K562 (cell line): ENCODE measurements at places on chromosomes 1 and 21.

- no peak overlapping the region for H3K4me3 ChIP-seq
- no peaks in the 10 kb centered on the region for H3K36me3 ChIP-seq
- H3K27ac ChIP-seq, result no peak overlapping the region
- DNase-seq, result no peak
- no peaks in the 10 kb centered on the region for H3K4me1 ChIP-seq
- H3K27me3 ChIP-seq, result no peaks in the 10 kb centered on the region
These were observed 14.1 kb upstream of the KIAA1614 start for GRCh38 chr1:180898441-180899219.

DNA sequence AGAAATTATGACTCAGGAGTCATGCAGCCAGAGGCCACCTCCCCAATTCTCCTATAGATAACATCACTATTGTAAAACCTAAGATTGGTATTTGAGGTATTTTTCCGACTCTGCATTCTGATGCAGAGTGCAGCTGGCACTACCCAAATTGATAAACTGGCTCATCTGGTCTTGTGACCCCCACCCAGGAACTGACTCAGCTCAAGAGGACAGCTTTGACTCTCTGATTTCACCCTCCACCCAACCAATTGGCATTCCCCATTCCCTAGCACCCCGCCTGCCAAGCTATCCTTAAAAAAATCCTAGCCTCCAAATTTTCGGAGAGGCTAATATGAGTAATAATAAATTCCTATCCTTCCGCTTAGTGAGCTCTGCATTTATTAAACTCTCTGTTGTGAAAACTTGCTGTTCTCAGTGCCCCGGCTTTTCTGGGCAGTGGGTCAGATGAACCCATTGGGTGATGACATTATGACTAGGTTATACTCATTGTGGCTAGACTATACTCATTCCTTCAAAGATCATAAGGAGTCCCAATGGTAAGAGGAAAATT lies 39.4 kb upstream of the EPS15 start:
- no peak overlapping the region for H3K4me3 ChIP-seq
- H3K27me3 ChIP-seq, result no peaks in the 10 kb centered on the region
- H3K27ac ChIP-seq, result no peak overlapping the region

GRCh38 chr1:183638649-183639387 lies 3.2 kb upstream of the ARPC5 start:
- peaks cover 15% of the 10 kb centered on the region for H3K4me1 ChIP-seq
- H3K27ac ChIP-seq, result no peak overlapping the region
- peaks cover 12% of the 10 kb centered on the region; the same call in 1 of the 2 replicates for H3K27me3 ChIP-seq
- no peaks in the 10 kb centered on the region for H3K36me3 ChIP-seq
- H3K4me3 ChIP-seq, result no peak overlapping the region

DNA sequence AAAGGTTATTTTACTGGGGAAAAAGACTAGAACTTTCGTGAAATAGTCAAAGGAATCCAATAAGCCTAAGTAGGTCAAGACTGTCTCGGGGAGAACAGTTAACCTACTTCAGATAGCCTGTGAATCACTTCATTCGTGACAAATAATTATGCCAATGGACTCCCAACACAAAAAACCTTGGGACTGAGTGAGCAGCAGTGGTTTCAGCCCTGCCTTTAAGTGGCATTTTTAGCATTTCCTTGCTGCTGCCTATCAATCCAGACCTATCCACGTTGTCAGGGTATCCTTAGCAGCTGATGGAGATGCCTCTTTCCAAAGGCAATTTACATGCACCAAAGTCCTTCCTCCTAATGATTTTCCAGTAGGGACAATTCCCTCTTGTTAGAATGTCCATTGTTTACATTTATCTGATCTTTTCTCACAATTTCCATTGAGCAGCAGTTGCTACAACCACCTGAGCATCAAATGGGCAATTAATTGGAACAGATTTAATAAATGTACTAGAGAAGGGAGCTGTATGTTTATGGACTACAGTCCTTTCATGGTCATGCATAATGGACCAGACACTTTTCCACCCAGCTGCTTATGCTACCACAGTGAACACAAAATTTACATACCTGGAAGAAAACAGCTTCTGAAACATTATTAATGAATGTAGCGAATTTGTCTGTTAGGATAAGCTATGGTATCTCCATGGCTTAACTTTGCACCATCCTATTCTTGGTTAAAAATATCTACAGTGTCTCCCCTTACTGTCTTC lies 75.8 kb downstream of the TM2D1 start:
- H3K4me3 ChIP-seq, result no peak overlapping the region
- peaks cover 3% of the 10 kb centered on the region; the same call in 1 of the 2 replicates for H3K4me1 ChIP-seq
- no peaks in the 10 kb centered on the region for H3K36me3 ChIP-seq
- H3K27ac ChIP-seq, result no peak overlapping the region
- DNase-seq, result no peak

DNA sequence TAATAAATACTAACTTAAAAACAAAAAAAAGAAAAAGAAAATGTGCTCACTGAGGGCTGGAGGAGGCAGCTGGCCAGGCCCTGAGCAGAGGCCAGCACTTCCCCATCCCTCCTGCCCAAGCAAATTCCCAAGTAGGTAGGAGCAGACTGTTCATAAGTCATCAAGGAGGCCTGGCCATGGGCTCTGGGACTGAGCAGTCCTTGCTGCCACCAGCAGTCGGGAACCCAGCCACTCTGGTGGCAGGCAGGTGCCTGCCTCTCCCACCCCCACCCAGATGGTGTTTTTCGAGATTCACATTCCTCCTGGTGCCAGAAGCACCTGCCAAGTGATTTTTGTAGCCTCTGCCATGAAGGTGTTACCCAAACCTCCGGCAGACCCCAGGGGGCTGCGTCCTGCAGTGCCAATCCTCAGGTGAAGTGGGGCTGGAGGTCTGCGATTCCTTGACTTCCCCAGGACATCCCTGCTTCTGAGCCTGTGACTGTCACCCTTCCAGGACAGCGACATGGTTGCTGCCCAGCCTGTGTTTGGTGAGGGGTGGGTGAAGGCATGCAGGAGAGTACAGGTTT lies 204.2 kb upstream of the TMEM51 start:
- no peak for DNase-seq
- no peaks in the 10 kb centered on the region for H3K27me3 ChIP-seq
- no peak overlapping the region for H3K4me3 ChIP-seq
- peaks cover 18% of the 10 kb centered on the region for H3K4me1 ChIP-seq

DNA sequence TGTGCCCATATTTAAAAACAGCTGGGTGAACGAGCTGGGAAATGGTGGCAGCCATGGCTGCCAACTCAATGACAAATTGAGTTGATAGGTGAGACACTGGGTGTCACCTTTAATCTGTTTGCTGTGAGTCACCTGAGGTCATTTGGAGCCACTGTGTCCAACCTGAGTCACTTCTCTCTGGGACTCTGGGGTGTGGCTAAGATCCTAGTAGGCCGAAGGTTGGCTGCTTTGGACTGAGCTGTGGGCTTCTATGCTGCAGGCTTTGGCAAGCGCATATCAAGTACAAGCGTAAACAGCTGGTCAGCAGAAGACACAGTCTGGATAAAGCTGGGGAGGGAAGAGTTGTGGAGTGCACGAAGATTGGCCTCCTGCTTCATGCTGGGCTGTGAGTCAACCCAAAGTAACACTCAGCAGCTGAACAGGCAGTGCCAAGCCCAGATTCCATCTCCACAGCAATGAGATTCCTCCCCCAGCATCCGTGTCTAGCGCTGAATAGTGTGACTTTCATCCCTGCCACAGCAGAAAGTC lies 24.0 kb downstream of the TEX35 start:
- H3K36me3 ChIP-seq, result no peaks in the 10 kb centered on the region
- no peak overlapping the region for H3K4me3 ChIP-seq
- H3K27ac ChIP-seq, result no peak overlapping the region
- peaks cover 3% of the 10 kb centered on the region for H3K4me1 ChIP-seq
- H3K27me3 ChIP-seq, result peaks cover 59% of the 10 kb centered on the region
- DNase-seq, result no peak
